CD4-positive, alpha-beta T cell (primary cell): ENCODE measurements at places on chromosomes 1 and 21.
A peak's percentile ranks its signal among the peaks of the same experiment; 100 is the strongest.

GRCh38 chr1:236947794-236948193, 56.4 kb downstream of the MT1HL1 start:
- DNase-seq = no peak

- DNase-seq = peak; percentile 25
These were observed 485 bp downstream of the SIPA1L2 start for GRCh38 chr1:232629250-232630046.

GRCh38 chr21:43613755-43614638, 45.3 kb downstream of the HSF2BP start:
- no peak for DNase-seq

DNA sequence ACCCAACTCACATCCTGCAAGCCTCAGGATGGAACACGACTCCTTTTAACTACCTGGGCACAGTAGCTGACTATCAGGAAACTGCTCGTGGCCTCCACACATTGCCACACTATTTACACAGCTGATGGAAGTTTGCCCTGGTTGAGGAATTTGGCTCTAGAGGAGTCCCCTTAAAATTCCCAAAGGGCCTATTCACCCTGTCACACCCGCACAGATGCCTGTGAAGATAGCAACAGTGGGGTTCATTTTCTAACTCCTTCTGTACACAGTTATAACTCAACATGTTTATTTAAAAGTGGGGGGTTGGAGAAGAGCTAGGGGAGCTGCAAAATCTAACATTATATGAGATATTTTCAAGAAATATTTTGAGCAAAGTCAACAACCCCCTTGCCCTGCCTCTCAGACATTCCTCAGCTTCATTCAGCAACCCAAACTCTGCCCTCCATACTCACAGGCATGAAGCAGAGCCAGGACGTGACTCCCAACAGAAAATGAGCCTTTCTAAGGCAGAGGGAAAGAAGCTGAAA, 35.8 kb upstream of the CCN1 start:
- DNase-seq = no peak

DNA sequence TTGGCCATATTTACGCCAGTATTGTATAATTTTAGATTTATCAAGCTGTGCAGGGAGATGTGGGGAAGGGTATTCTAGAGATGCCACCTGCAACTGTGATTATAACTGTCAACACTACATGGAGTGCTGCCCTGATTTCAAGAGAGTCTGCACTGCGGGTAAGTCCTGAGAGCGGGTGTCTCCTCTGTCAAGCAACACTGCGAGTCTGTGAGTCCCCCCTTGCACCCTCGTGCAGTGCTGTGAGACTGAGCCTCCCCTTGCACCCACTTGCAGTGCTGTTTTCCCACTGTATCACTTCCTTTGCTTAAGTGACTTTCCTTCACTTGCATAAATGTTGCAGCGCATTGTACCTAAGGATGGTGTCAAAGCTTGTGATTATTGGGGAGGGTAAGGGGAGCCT, 75.0 kb downstream of the TPR start:
- no peak for DNase-seq

DNA sequence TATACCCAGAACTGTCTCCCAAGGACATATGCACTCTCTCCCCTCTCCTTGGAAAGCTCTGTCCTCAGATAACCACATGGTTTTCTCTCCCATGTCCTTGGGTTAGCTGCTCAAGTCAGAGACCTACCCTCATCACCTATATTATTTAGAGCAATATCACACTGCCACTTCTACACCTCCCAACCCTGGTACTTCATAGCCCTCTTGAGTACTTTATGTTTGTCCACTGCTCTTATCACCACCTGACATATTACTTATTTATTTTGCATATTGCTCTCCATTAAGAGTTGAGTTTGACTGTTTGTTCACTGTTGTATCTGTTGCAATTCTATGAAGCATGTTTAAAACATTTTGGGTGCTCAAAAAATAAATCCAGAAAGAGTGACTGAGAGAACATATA, 126.3 kb upstream of the ATP1B1 start:
- DNase-seq = no peak

GRCh38 chr1:20151906-20152598, 12.9 kb downstream of the PLA2G2F start:
- DNase-seq = peak; percentile 86

DNA sequence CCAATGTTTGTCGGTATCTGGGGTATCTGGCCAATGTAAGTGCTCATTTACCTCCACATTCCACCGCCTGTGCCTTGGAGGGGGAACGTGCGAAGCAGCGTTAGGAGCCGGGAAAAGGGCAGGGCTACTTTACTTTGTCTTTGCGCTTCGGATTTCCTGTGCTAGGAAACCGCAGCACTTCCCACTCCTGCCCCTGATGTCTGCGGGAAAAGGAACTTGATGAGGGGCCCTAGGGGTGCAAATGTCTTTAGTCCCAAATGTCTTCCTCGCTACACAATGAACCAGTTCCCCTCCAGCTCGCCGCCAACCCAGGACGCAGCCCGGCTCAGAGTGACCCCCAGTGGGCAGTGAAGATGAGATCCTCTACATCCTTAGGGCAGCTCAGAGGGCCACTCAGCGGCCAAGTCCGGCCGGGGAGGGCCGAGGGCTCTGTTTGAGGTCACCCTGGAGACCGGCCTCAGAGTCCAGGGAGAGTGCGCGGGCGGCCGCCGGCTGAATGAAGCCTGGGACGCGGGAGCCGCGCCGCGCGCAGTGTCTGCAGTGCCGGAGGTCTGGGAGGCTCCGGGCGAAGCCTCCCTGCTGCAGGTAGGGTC, at the start of gene DYNLT5:
TSS of gene DYNLT5 (plus strand) at position 460 of the 593 bp plus-strand sequence. CDS start 2,200 bp downstream, outside the sequence.
- no peak for DNase-seq

- no peak for DNase-seq
These were observed 34.9 kb downstream of the TRIM11 start for GRCh38 chr1:228371741-228372182.

GRCh38 chr1:55015123-55015522, 16.4 kb downstream of the BSND start:
- no peak for DNase-seq

- no peak for DNase-seq
These were observed 5.7 kb downstream of the TMPRSS3 start for GRCh38 chr21:42390193-42390592.

- no peak for DNase-seq
These were observed 276.9 kb downstream of the TM2D1 start for GRCh38 chr1:61447968-61448430.

- DNase-seq = peak; percentile 81
These were observed 29.3 kb downstream of the KRTAP10-1 start for GRCh38 chr21:44510508-44511218.

- no peak for DNase-seq
These were observed 20.9 kb downstream of the SLC1A7 start for GRCh38 chr1:53121319-53122172.

GRCh38 chr1:211734791-211735190, 59.4 kb upstream of the NEK2 start:
- no peak for DNase-seq

GRCh38 chr21:39885119-39885848, 18.0 kb downstream of the PCP4 start:
- DNase-seq = no peak

- no peak for DNase-seq
These were observed 45.7 kb upstream of the HOOK1 start for GRCh38 chr1:59768792-59769735.

DNA sequence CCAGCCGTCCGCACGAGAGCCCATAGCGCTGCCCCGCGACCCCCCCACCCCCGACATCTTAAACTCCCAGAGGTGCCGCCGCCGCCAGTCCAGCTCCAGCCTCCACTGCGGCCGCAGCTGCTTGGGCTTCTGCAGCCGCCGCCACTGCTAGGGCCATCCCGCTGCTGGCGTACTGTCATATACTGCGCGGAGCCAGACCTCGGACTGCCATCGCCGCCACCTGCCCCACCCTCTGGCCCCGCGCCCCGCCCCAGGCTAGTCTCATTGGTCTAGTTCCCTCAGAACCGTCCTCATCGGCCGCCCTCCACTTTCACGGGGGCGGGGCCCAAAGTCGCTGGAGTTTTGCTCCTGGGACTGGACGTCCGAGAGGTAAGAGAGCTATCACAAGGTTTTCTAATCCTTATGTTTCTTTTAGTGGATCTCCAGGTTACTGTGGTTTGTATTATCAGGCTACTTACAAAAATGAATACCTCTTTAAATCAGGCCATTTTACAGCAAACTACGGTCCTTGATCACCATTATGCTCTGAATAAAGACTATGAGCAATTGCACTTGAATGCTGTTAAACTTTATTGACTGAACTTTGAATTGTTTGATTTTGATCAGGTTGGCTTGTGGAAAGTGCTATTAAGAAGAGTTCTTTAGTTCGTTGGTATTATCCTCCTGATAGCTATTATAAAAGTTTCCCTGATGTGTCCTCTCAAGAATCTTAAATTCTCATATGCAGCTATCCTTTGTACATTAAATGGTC, 2.8 kb upstream of the CD1D start:
- peak; percentile 38 for DNase-seq

DNA sequence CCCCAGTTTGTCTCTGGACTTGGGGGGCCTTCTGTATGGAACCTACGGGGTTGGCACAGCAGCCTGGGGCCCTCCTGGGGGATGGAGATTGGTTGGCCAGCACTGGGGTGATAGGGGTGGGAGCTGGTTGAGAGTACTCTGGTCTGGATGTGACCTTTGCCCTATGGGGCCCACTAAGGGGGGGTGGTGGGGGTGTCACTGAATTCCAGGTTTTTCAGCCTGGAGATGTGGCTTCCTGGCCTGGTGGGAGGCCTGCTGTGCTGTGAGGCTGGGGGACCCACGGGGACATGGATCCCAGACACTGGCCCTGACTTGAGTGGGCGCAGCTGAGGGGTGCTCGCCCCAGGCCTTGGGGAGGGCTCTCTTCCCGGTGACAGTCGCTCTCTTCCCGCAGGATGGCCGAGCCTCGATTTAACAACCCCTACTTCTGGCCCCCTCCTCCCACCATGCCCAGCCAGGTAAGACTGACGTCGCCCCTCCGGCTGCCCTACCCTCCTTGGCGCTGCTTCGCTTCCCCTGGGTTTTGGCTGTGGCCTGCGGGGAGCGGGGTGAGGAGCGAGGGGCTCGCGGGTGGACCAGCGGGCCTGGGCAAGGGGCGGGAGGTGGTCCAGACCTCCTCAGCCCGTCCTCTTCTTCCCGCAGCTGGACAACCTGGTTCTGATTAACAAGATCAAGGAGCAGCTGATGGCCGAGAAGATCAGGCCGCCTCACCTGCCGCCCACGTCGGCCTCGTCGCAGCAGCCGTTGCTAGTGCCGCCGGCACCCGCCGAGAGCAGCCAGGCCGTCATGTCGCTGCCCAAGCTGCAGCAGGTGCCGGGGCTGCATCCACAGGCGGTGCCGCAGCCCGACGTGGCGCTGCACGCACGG, 19.6 kb downstream of the ZNF362 start:
- DNase-seq = no peak

DNA sequence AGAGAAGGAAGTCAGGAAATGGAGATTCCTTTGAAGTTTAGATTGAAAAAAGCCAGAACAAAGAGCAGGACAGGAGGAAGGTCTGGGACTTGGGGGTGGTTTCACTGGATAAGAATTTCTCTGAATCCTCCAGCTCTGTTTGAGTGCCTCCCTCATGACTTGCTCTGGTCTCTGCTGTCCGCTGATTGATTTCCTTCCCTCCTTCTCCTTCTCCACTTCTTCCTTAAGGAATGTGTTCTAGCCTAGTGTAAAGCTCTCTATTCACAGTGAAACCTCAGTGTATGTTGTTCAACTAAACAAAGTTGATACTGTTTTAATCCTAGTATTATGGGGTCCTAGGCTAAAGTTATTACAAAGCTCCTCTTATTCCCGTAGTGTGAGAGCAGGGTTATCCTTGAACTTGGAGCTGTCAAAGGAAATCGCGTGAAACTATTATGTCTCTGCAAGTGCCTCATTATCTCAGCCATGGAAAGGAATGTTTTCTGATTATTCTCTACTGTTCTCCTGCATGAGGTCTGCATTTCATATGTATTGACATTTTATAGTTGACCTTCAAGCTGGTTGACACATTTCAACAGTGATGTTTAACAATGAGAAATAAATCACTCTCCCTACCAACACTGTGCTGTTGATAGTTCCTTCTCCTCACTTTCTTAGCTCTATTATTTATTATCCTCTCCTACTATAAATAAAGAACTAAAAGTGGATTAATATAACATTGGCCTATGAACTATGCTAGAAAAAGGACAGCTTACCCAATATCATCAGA, 82.7 kb upstream of the KCTD3 start:
- no peak for DNase-seq

- no peak for DNase-seq
These were observed 45.5 kb downstream of the LPAR3 start for GRCh38 chr1:84847253-84848250.

- peak; percentile 83 for DNase-seq
These were observed 7.7 kb downstream of the CNIH3 start for GRCh38 chr1:224623743-224624333.

DNA sequence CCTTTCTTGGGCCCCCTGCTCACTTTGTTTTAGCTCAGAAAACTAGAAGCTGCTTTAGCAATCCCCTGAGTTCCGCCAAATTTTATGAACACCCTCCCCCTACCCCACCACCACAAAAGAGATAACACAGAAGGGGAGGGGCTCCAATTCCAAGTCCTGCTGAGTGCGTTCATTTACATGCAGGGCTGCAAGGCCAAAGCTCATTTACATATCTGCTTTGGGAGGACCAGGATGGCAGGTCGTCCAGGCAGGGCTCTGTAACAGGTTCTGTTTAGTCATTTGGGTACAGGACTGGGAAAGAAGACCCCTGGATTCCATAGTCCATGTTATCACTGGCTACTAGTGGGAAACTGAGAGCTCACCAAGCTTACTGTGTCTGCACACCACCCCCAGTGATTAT, 35.9 kb upstream of the KIF21B start:
- no peak for DNase-seq

DNA sequence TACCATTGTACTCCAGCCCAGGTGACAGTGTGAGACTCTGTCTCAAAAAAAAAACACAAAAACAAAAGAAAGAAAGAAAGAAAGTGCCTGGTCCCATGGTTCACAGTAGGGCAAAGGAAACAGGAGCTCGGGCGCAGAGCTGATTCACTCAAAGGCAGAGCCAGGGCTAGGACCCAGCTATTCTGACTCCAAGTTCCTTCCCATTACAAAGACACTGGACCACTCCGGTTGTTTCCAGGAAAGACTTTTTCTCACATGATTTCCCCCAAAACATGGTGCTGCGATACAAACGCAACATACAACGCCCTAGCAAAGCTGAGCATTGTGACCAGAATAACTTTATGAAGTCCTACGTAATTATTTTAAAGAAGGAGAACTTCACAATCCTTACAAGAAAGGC, 10.7 kb downstream of the ABCG1 start:
- no peak for DNase-seq

DNA sequence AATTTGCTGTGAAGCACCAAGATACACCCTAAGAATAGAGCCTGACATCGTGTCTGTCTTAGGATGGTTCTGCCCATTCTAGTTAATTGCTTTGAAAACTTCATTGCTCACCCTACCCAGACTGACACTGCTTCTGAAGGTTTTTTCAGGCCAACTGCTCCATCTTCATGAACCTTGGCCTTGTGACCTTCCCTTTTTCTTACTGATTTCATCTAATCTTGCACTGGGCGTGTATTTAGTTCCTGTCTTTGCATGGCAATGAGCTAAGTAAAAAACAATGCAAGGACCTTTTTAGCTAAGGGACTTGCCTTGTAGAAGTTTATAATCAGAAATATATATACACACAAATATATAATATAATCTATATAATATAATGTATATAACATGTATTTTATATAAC, 108.0 kb downstream of the PBX1 start:
- DNase-seq = no peak
